Activated CD8-positive, alpha-beta memory T cell treated with anti-CD3 and anti-CD28 coated beads for 24 hours (primary cell): ENCODE measurements at places on chromosomes 4 and X.

DNA sequence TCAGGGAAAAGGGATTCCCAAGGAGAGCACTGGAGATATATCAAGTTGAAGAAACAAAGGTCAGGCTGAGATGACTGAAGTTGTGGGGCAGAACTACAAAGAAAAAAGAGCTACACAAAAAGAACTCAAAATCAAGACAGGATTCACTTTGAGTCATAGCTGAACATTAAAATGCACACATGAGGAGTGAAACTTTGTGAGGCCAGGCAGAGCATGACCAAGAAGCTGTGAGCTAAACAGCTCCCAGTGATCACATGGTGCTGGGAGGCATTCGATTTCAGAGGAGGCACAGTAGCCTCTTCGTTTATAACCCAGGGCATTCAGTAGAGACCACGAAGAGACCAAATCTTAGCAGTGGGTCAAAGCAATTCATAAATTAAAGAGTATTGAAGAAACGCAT, 145.3 kb downstream of the ATRX start:
- no peak for DNase-seq

DNA sequence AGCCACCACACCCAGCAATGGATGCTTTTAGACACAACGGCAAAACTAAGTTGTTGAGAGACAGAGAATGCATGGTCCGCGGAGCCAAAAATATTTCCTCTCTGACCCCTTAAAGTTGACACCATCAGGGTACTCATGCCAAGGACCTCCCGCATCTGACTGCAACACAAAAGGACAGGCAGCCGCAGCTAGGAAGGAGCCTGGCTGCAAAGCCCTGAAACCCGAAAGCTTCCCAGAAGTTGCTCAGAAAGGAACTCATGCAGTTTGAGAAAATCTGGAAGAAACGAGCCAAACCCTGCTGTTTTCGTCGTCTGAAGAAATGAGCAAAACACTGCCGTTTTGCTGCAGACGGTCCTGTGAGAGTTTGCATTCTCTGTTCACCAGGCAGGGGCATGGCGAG, 16.5 kb downstream of the DHRSX start:
- DNase-seq = no peak

GRCh38 chr4:137300776-137301175, 231.5 kb downstream of the PCDH18 start:
- no peak for DNase-seq

- no peak for DNase-seq
These were observed 50.8 kb upstream of the EDNRA start for GRCh38 chr4:147430111-147430510.

GRCh38 chr4:52641854-52642563, 17.1 kb downstream of the USP46 start:
- DNase-seq = no peak

GRCh38 chrX:153692003-153692402, 4.3 kb downstream of the SLC6A8 start:
- no peak for DNase-seq

GRCh38 chr4:2365913-2366210, 52.6 kb downstream of the ZFYVE28 start:
- no peak for DNase-seq

DNA sequence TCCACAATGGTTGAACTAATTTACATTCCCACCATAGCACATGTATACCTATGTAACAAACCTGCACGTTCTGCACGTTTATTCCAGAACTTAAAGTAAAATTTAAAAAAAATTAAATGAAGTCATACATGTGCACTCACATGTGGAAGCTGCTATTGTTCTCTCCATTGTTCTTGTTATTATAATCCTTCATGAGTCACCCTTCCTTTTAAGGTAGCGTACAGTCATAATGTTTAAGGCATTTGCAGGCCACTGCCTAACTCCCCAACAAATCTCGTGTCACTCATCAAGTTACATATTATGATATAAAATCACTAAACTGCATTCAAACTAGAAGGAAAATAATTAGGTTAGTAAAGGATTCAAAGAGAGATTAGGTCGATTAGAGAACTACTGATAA, 63.6 kb downstream of the SLC7A11 start:
- DNase-seq = no peak

- DNase-seq = no peak
These were observed 26.9 kb downstream of the CSF2RA start for GRCh38 chrX:1295550-1295949.

DNA sequence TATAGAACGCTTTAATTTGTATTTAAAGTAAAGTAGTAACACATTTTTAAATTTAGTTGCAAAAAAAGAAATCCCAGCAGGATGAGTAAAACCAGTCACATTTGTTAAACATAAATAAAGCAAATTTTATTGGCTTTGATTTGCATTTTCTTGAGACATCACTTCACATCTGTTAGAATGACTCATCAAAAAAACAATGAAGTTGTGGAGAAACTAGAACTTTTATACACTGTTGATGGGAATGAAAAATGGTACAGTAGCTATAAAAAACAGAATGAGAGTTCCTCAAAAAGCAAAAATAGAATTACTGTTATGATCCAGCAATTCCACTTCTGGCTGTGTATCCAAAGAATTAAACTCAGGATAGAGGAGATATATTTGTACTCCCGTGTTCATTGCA, 454.0 kb upstream of the KLHL4 start:
- no peak for DNase-seq

- no peak for DNase-seq
These were observed 17.0 kb downstream of the GASK1B start for GRCh38 chr4:158155656-158156356.

DNA sequence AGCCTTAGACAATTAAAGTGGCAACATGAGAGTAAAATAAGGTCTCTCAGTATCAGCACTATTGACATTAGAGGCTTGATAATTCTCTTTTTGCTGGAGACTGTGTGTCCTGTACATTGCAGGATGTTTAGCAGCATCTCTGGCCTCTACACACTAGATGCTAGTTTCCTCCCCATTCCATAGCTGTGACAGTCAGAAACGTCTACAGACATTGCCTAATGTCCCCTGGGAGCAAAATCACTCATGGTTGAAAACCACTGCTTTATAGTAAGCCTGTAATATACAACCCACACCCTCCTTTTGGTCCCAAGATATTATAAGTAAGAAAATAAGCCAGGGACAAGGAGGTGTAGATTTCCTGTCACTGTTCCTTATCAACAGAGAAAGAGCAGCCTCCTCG, 166.0 kb downstream of the FRMPD4 start:
- DNase-seq = no peak

DNA sequence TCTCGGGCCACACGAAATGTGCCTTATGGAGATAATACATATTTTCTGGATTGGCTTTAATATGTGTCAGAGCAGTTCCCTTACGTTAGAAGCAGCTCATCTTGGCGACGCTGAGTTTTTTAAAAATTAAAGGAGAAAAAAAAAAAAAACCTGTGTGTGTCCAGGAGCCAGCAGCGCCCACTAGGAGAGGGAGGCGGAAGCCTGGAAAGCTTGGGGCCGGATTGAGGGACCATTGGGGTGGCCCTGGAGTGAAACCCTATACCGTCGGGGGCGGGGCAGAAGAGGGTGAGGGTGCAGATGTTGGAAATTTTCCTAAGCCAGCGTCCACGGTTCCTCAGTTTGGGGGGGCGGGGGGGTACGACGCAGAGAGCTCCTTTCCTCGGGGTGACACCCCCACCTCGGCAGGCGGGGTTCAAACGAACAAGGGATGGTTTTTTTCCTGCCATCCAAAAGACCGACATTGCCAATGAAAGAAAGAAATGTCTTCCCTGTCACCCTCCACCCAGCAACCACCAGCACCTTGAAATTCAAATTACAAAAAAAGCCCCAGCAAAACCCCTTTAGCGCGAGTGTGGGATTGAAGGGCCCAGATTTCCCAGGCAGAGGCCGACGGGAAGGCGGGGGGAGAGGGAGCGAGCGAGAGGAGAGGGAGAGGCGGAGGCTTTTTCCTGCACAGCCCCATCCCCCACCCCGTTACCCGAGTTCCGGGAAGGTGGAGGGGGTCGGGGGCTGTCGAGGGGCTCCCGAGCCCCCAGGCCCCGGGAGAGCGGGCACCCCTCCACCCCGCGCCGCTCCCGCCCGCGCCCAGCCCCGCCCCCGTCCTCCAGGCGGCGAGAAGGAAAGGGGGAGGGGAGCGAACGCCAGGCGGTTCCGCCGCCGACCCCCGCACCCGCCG, 859 bp downstream of the SMARCA1 start:
- no peak for DNase-seq

DNA sequence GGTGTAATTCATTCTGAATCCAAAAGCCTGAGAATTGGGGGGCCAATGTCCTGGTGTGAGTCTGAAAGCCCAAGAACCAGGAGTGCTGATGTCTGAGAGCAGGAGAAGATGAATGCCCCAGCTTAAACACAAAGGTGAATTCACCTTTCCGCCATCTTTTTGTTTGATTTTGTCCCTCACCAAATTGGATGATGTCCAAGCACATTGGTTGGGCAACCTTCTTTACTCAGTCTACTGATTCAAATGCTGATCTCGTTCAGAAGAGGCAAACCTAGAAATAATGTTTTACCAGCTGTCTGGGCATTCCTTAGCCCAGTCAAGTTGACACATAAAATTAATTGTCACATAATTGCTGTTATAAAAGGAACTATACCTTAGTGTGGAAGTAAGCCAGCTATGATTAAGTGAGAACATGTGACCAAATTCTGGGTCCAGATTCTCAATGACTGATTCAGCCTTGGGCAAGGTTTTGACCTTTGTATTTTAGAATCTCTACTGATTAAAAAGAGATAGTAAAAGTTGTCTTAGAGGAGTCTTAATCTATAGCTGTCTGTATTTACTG, 34.5 kb upstream of the SLC4A4 start:
- no peak for DNase-seq

DNA sequence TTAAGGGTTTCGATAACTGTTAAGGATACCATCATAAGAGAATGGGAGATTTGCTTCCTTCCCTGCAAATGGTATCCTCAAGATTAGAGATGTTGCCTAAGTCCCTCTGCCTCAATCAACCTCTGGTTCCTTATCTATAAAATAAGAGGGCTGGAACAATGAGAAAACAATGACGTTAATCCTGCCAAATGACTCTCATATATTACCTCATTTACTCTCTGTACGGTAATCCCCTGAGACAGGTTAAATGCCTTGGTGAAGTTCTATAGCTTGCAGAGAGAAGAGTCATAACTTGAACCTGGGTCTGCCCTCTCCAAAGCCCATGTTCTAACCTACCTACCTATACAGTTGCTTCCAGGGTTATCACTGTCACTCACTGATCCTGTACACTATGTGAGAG, 100.2 kb upstream of the OTUD4 start:
- no peak for DNase-seq

GRCh38 chrX:148380650-148381561, 119.5 kb upstream of the AFF2 start:
- DNase-seq = peak; percentile 64
